G401 (cell line): ENCODE measurements at places on chromosomes 1 and 21. TPM values are rescaled to one million over a fixed set of nuclear protein-coding genes. Genes with fewer than 3 reads are reported as not detected.

DNA sequence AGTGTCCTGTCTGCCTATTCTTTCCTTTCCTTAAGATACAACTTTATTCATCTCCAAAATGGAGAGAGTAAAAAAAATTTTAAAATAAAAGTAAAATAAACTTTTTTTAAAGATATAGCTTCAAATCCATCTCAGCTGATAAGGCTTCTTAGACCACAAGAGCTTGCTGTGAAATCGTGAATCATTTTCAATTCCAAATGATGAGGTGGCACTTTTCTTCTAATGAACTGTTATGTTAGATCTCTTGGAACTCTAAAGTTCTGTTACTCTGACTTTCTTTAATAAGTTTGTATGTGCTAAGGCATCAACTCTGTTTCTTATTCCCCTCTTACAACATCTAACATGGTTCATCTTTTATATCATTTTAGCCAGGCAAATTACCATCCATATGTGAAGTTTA, 4.5 kb downstream of the SH3GLB1 start:
- DNase-seq: no peak

DNA sequence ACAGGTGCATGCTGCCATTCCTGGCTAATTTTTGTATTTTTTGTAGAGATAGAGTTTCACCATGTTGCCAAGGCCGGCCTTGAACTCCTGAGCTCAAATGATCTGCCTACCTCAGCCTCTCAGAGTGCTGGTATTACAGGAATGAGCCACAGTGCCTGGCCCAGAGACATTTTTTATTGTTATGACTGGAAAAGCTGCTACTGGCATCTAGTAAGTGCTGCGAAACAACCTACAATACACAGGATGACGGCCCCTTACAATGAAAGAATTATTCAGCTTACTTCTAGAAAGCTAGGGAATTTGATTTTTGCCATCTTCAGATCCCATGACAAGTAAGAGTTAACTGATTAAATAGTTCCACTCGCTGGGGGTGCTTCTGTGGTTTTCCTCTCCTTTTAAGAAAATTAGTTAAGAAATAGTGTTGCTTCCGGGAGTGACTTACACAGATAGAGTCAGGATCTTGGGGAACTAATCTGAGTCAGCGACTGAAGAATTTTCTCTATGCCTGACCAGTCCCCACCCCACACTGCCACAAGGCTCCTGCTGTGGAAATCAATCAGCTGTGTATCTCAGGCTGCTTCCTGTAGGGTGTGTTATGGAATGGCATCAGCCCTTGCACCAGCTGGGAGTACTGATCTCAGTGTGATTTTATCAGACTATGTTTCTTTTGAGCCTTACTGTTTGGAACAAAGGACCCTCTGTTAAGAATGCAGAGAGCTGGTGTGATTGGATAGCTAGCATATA, 93.0 kb upstream of the BMP8A start:
- DNase-seq: no peak

DNA sequence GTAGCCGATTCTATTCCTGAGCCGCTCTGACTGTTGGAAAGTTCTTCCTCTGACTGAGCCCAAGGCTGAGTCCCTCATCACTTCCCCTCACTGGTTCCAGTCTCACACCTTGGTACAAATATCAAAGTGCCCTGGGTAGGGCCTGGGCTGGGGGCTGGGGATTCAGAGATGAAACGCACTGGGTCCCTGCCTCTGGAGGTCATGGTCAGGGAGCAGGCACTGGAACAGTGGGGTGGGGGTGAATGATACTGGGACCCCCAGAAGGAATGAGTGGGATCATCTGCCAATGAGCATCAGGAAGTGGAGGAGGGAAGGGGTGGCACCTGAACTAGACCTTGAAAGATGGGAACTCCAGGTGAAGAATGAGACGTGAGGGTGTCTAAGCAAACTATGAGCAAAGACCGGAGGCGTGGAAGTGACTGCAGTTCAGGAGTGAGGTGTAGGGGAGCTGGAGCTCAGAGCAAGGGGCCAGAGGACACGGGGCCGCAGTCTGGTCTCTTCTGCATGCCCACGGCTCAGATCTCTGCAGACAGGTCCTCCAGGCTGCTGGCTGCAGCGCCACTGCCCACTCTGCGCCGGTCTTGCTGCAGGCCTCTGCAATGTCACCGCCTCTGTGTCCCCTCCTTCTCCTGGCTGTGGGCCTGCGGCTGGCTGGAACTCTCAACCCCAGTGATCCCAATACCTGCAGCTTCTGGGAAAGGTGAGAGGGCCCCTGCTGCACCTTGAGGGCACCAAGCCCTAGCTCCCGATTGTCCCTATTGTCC, 10.0 kb downstream of the PEAR1 start:
- no peak for DNase-seq

- DNase-seq: peak; percentile 42
Observed at GRCh38 chr1:60936163-60936562, 146.2 kb upstream of the NFIA start.

GRCh38 chr1:180397175-180397574, 105.2 kb downstream of the ACBD6 start:
- no peak for DNase-seq

DNA sequence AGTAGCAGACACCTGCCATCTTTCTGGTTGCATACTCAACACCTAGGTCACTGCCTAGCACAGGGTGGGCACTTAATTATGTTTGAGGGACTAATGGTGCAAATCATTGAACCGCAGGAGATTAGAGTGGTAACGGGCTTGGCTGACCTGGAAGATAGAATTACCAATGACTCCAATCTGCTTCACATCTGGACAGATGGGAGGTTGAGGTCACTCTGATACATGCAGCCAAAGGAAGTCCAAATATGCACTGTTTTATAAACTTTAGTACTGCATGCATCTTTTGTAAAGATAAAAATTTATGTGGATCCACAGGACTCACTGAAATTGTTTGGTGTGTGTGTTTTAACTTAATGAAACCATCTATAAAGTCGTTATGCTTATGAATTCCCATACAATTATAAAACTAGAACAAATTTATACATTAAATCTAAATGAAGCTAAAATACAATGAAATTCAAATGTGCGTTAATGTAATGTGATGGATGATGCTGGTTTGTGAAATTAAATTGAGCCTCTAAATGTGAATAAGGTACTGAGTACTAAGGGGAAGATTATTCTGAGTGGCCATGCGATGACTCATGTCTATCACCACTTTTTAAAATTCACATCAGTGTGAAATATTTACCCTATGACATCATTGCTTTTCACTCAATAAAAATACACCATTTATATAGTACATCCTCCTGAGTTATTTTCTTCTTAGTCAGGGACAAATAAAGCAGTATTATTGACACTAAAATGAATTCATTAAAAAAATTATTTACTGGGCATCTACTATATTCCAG, 224.7 kb upstream of the FAM78B start:
- DNase-seq: no peak

The EPS8L3 gene
- total RNA-seq: not detected in 2 replicates

GRCh38 chr21:44823179-44823660, 5.4 kb upstream of the SUMO3 start:
- DNase-seq: no peak

The S100A12 gene
- not detected in 2 replicates for total RNA-seq

The VWA5B1 gene
- total RNA-seq: not detected in 2 replicates

- no peak for DNase-seq
Observed at GRCh38 chr1:112548547-112548946, 39.8 kb downstream of the WNT2B start.

The NPL gene
- total RNA-seq: not detected in 2 replicates

The SPRR1A gene
- not detected in 2 replicates for total RNA-seq

DNA sequence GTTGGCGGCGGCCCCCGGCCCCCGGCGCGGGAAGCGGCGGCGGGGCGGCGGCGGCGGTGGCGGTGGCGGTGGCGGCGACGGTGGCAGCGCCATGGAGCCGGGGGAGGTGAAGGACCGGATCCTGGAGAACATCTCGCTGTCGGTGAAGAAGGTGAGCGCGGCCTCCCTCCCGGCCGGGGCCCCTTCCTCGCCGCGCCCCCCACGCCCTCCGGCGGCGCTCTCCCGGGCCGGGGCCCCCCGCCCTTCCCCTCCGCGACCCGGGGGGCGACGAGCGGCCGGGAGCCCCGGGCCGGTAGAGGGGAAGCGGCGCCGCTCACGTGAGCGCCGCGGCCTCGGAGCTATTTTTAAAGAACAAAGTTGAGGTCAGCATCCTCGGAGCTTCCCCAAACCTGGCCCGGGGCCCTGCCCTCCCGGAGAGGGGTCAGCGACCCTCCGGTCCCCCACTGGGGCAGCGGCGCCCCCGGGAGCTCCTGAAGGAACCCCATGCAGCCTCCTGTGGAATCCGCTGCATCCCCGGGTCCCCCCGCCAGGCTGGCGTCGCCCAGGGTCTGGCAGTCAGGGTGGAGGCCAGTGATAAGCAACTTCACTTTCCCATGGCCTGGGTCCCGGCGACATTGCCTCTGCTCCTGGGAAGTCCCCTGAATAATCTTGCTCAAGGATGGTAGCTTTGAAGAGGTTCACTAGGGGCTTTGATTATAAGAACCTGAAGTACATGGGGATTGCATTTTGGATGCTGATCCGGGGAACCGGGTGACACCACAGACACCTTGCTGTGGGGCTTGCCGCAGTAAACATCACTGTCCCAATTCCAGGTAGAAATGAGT, 560 bp downstream of the PLEKHM2 start:
- DNase-seq: peak; percentile 72

DNA sequence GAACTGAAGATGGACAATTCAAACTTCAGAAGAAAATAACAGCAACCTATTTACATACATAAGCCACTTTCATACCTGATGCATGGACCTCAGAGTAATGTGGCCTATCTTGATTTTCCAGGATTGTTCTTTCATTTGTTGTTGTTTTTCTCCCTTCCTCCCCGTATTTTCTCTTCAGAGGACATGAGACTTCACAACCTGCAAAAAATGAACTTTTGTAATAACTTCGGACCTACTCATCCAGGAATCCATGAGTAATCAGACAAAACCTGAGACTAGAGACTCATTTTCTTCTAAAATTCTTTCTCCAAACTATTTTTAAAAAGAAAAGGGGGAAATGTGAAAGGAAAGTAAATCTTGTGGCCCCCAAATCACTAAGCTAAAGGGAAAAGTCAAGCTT, 17.6 kb upstream of the PLA2G5 start:
- DNase-seq: no peak

DNA sequence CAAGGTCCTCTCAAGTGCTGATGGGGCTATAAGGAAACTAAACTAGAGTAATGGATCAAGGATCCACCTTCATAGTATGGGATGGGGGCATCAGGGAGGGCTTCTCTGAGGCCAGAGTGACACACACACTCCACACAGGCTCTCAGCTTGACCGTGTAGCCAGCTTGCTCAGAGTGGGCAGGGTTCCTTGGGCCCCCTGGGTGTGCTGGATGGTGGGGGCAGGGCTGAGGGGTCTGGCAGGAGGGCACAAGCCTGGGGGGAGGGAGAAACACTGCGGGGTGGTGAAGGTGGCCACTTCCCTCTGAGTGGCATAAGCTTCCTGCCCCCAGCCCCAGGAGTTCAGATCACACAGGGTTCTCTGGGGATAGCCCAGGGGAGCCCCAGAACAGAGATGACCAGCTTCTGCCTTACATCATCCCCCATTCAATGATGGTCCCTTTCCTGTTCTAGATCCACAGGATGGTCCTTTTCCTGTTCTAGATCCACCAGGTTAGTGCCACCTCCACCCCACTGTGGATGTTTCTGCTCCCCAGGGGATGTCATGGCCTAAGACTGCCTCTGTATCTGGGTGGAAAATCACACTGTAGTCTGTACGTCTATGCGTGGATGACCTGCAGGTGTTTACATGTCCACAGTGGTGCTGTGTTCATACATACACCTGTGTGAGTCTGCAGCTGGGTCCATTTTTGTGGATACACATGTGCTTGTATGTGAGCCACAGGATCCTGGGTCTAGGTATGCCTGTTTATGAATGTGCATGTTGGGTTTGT, 525.0 kb downstream of the PTPRU start:
- DNase-seq: no peak

The CD1E gene
- total RNA-seq: not detected in 2 replicates

- DNase-seq: no peak
Observed at GRCh38 chr21:39119891-39120290, 63.4 kb downstream of the PSMG1 start.

- DNase-seq: no peak
Observed at GRCh38 chr21:45719177-45719802, 75.8 kb downstream of the PCBP3 start.

DNA sequence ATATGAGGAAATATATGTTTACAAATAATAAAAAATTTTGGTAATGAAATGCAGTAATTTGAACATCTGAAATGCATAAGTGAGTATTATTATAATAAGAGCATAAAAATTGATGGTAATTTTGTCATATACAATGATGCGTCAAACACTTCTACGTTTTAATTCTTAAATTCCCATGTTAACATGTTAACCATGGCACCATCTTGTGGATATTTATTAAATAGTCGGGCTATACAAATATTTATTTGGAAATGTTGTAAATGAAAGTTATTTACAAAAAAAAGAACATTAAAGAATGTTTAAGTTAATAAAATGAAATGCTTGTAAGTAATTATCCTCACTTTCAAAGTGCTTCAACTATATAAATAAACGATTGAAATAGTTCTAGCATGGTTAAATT, 57.2 kb upstream of the C1orf185 start:
- peak; percentile 23 for DNase-seq

- DNase-seq: no peak
Observed at GRCh38 chr1:31548534-31548906, 27.8 kb upstream of the TINAGL1 start.

- no peak for DNase-seq
Observed at GRCh38 chr21:37623183-37623582, 256.6 kb downstream of the DYRK1A start.

DNA sequence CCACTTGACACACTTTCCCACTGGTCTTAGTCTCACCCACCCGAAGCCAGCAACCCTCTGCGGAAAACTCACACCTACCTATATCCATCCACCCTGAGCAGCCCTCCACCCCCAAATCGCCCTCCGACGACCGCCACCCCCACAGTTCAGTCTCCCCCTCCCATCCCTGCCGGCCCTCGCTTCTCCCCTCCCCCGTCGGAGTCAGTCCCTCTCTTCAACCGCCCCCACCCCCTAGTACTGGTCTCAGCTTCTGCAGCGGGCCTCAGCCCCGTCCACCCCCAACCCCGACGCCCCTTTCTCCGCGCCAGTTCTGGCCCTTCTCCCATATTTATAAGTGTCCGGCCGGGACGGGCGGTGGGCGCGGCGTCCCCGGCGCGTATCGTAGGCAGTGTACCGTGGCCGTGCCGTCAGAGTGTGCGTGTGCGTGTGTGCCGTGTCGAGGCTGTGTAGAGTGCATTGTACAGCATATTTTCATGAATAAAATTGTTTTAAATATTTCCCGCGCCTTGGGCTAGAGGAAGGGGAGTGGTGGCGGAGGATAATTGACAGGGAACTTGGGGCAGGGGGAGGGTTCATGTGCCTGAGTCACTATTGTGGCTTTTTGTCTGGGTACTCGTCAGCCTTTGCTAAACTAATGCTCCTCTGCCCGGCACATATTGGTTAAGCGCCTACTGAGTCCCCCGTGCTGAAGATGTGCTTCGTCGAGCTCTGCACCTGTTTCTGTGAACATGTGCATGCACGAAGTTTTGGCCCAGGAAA, 22.0 kb downstream of the FOXO6 start:
- no peak for DNase-seq

GRCh38 chr1:206834711-206835110, 30.7 kb upstream of the IL20 start:
- DNase-seq: no peak

DNA sequence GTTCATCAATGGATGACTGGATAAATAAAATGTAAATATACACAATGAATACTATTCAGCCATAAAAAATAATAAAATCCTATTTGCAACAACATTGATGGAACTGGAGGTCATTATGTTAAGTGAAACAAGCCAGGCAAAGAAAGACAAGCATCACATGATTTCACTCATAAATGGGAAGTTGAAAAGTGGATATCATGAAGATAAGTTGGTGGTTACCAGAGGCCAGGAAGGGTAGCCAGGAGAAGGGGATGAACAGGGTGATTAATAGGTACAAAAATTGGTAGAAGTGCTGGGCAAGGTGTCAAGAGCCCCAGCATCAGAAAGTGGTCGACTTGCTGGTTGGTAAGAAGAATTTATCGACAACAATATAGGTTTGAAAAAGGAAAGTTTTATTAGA, 1.3 kb upstream of the PARK7 start:
- no peak for DNase-seq
